ENCODE measurements at places on chromosomes 16 and 17. TPM values are rescaled to one million over a fixed set of nuclear protein-coding genes. Genes with fewer than 3 reads are reported as not detected.

KRTAP1-5 gene
- total RNA-seq: not detected

PITPNM3 gene
- 0.99 TPM for total RNA-seq

TMC6 gene
- total RNA-seq: 0.17 TPM

ZNF469 gene
- 1.3 TPM for total RNA-seq

PRR14 gene
- total RNA-seq: 5.9 TPM

C17orf58 gene
- 9.2 TPM for total RNA-seq

CPHXL2 gene
- total RNA-seq: not detected

CBFB gene
- 51.7 TPM for total RNA-seq

KRT24 gene
- total RNA-seq: not detected

PPL gene
- 50.5 TPM for total RNA-seq

TEKT3 gene
- total RNA-seq: 0.33 TPM

CNGB1 gene
- total RNA-seq: not detected

CLDN7 gene
- 17.2 TPM for total RNA-seq

HP gene
- total RNA-seq: not detected
